ENCODE measurements at places on chromosomes 16 and 17.

- DNase-seq: no peak
Measured at GRCh38 chr17:17844500-17844899, 7.7 kb upstream of the SREBF1 start.

DNA sequence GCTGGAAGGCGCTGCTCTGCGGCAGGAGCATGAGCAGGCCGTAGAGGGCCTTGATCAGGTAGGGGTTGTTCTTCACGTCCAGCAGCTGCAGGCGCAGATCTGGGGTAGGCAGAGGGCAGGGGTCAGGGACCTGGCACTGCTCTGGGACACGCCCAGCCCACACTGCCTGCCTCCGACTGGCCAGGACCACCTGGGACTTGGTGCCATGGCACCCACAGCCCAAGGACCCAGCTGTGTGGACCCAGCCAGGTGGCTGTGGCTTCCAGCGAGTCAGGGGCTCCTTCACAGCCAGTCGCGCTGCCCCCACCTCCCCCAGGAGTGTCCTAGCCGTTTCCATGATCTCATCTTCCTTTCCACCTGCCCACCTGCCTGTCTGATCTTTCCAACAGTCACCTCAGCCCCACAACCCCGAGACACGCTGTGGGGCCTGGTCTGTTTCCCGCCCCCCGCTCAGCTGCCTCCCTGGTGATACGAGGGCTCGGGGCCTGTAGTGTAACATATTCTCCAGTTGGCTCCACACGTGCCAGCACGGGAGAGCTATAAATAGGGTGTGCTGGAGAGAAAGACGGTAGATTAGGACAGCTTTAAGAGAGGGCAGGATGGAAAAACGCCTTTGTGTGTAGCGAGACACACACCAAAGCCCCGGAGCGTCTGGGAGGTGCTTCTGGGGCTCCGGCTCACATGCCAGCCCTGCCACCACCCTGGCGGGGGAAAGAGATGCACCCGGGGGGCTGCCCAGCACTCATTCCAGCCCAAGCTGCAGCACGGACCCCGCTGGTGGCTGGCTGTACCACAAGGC lies 7.2 kb upstream of the MTSS2 start:
- no peak for DNase-seq

DNA sequence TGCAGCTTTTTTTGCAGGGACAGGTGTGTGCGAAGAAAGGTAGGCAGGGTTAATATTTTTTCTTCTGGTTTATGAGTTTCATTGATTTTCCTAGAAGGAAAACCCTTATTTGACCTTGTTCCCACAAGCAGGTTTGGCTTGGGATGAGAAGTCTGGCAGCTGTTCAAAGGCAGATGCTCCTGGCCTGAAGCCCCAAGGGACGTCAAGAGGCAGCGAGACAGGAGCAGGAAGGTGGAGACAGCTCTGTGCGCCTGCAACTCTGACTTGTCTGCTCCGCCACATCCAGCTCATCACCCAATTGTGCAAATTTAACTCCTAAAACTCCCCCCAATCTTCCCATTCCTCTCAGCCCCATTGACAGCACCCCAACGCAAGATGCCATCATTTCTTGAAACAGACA lies 136.8 kb upstream of the XYLT1 start:
- no peak for DNase-seq

DNA sequence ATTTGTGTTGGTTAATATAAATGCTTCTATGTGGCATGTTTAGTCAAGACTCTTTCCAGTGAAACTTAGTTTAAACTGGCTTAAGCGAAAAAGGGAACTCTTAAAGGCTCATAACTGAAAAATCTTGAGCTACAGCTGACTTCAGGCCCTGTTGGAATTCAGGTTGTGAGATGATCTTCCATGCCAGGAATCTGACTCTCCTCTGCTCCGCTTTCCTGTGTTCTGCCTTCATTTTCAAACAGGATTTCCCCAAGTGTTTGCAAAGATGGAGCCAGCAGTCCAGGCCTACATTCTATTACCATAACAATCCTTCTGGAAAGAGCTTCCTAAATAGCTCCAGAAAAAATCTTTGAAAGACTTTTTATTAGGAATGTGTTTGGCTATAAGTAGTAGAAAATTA lies 134.9 kb downstream of the NLK start:
- DNase-seq: no peak

GRCh38 chr17:50093246-50093645 lies 1.9 kb upstream of the PDK2 start:
- DNase-seq: no peak

GRCh38 chr17:10286324-10286723 lies 86.5 kb downstream of the MYH13 start:
- no peak for DNase-seq
